ENCODE measurements at places on chromosomes 16 and 17.

GRCh38 chr16:50326835-50327465, 41.8 kb downstream of the BRD7 start:
- no peak for DNase-seq

DNA sequence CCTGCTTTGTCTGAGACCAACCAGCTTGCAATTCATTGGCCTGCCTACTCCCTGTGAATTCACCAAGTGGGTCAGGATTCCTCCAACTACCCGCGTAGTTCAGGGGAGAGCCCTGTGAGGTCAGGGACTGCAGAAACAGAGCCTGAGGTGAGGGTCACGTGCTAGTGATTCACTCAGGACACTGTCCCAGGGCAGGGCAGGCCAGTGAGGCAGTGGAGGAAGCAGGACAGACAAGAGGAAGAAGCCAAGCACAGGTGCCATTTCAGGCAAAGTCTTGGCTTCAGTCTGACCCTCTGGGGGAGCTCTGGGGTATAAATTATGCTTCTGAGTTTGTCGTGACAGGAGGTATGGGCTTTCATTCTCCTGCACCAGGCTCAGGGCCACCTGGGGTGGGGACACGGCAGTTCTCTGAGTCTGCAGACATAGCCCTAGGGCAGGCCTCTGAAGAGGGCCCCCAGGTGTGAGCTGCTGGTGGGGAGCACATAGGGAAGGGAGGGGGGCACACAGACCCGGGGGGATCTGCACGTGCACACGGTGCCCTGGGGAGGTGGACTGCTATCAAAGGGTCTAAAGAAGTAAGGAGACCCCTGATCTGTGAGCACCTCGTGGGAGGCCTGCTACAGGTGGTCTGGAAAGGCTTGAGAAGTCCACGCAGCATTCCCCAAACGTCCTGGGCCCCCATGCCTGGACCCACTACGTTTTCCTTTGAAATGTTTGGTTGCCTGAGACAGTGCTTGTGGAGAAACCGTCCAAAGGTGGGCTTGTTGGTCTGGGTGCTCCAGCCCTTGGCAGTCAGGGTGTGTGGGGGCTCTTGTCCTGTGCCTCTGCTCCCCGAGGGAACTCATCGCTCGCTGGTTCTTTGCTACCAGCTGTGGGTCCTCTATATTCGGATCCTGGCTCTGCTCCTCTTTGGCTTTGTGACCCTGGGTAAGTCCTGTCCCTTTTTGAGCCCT, 46.4 kb downstream of the NKD1 start:
- DNase-seq, result no peak

- no peak for DNase-seq
These were observed 65.4 kb upstream of the ZFHX3 start for GRCh38 chr16:73113336-73113735.

GRCh38 chr17:4160294-4160859, 17.4 kb downstream of the CYB5D2 start:
- DNase-seq, result no peak

DNA sequence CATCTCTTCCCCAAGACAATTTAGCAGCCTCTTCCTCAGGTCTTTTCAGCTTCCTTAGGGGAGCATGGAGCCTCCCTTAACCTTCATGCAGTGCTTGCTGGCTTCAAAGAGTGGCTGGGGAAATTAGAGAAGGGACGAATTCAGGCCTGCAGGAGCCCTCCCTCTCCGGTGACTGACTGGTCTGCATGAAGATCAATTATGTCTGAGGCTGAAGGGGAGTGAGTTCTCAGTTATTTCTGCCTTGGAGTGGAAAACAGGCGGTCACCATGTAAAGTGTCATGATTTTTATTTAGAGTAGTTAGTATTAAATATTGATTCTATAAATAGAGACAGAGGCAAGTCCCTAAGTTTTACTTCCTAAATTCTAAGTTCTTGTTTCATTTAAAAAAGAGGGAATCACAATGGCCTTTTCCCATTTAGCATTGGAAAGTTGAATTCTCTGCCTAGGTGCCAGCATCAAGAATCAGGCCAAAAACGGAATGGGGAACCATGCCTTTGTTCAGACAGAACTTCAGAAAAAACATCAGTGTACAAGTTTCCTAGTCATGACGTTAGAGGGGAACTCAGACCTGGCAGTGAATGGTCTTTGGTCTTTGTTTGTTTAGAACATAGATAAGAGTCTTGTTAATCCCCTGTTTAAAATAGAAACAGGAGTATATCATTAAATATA, 4.4 kb downstream of the GABARAPL2 start:
- DNase-seq, result no peak

- no peak for DNase-seq
These were observed 45.8 kb downstream of the RPA1 start for GRCh38 chr17:1875597-1875996.

DNA sequence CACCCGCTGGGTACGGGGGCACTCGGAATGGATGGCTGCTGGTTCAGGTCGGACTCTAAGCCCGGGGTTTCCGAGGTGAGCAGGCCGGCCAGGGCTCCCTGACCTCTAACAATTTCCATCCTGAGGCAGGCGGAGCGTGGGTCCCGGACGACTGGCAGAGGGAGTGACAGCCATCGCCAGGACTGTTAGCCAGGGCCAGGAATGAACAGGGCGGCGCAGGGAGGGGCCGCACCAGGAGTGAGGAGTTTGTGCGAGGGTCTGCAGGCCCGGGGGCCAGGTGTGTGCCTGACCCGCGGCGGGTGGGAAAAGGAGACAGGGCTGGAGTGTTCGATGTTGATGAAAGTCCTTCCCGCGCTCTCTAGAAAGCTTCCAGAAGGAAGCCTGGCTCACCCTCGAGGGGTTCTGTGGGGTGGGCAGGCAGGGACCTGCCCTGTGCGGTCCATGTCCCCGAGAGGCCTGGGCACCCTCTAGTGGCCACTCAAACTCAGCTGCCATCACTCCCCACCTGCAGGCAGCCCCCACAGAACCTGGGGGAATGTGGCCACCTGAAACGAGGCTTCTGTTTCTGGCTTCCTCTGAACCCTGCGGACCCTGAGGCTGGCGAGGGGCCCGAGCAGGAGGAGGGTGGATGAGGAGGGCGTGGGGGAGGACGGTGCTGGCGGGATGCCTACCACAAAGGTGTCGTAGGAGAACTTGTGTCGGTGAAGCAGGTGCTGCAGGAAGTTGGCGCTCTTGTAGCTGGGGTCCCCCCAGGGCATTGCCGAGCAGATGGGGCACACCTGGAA, 8.2 kb downstream of the RNF166 start:
- DNase-seq, result no peak

GRCh38 chr16:379961-380761, 1.6 kb downstream of the PGAP6 start:
- no peak for DNase-seq

GRCh38 chr17:40541060-40541872, 24.0 kb downstream of the CCR7 start:
- DNase-seq, result no peak

- no peak for DNase-seq
These were observed 142.3 kb downstream of the PMP22 start for GRCh38 chr17:15122857-15123256.

GRCh38 chr16:87172632-87173031, 144.6 kb downstream of the C16orf95 start:
- no peak for DNase-seq

GRCh38 chr16:10678655-10679054, 16.1 kb downstream of the TEKT5 start:
- no peak for DNase-seq

DNA sequence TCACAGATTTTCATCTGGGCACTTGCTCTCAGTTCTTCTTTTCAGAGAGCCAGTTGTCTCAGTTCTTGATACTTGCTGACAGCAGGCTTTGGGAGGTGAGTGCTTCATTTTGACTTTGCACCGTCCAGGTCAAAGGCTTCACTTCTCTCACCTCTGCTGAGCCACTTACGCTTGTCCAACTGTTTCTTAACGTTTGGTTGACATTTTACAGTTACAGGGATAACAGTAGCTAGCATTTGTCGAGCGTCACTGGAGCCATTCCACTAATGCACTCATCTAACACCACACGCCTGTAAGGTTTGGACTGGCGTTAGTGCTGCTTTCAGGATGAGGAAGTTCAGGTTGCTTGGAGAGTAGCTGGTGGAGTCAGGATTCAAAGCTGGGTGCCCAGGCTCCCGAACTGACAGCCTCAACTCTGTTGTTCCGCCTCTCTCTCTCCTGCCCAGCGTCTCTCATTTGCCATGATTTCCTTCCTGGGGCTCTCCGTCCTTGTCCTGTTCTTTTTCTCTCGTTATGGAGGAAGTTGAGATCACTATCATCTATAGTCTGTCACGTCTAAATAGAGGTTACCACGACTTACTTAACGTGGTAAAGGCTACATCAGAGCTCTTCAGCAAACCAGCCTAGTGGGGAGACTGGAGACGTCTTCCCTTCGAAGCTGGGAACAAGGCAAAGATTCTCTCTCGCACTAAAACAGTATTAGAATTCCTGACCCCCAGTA, 220.8 kb downstream of the RPTOR start:
- no peak for DNase-seq

DNA sequence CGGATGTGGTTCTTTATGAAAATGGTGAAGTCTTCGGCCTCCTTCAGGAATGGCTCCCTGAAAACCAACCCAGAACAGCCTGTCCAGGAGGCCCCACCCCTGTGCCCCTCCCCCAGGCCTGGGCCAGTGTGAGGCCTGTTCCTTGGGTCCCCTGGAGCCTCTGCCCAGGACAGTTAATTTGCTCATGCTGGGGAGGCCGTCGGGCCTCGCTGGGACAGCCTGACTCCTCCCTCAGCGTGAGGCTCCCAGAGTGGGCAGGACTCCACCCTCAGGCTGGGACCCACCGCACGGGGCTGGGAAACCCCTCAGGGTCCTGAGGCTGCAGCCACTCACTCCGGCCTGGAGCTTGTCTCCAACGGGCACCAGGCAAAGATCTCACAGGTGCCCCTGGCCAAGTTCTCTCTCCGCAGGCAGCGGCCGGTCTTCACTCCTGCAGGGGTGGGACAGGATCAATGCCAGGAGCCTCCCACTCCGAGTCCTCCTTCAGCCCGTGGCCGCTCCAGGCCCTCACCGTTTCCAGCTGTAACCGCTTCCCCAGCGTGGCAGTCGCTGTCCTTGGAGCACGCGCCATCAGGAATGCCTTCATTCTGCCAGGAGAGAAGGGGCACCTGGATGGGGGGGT, 5.8 kb downstream of the P2RX5 start:
- no peak for DNase-seq

GRCh38 chr17:82666931-82667667, 18.9 kb upstream of the WDR45B start:
- DNase-seq, result no peak

- no peak for DNase-seq
These were observed 932 bp downstream of the ZNF267 start for GRCh38 chr16:31874366-31875111.

GRCh38 chr17:29344201-29344856, 45.8 kb upstream of the TAOK1 start:
- no peak for DNase-seq

- DNase-seq, result no peak
These were observed 99.4 kb downstream of the OR1D5 start for GRCh38 chr17:2964028-2964356.

DNA sequence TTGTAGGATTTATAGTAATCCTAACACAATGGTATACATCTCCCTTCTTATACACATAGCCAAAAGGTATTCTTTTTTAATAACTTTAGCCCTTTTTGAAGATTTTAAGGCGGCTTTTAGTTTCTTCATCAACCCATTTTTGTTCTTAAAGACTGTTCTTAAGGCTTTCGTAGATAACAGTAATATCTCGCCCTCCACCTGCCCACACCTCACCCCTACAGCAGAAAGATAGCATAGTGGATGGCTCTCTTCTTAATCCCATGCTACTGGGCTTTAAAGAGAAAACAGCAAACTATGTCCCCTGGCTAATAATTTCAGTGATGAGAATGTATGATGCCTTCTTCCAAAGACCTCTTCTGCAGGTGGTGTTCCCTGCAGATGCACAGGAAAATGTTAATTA, 8.6 kb downstream of the IGSF6 start:
- DNase-seq, result no peak

GRCh38 chr17:30300818-30301217, 9.1 kb upstream of the BLMH start:
- no peak for DNase-seq

DNA sequence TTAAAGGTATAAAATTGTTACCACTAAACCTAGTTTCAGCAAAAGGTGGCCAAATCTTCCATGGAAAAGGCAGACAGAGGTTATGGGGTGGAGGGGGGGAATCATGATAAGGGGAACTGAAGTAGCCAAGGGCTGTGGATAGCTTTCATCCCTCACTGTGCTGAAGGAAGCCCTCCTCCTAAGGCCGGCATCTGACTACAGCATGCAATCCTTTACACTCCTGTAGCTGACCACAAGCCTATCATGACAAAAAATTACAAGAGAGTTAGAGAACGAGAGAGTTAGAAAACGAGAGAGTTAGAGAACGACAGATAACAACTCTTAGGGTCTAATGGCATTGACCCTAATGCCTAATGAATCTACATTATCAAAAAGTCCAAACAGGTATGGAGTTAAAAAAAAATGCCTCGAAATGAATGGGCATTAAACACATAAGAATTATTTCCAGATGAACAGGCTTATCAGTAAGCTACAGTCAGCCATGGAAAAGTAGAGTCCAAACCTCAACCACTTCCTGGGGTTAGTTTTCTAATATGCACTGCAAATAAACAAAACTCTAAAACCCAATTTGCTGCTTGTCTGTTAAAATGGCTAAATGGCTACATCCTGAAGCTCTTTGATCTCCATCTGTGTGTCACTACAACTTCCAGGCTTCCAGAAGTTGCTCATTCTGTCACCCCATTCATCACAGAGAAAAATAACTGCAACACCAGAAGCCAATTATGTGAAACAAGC, 29.7 kb downstream of the DUSP14 start:
- no peak for DNase-seq

DNA sequence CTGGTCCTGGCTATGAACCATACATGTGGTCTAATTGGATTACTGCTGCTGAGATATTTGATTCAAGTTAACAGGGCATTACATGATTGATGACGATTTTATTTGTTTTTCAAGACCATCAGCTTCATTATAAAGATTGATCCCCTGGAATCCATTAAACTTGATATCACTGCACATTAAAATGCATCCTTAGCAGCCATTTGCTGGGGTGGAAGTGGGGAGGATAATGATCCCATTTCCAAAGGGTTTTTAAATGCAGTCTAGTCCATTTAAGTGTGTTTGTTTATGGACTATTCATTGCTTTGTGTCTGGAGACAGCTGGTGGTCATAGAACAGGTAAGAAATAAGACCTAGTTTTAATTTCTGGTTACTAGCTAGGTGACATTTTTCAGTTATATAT, 40.9 kb downstream of the ADAMTS18 start:
- DNase-seq, result no peak

- DNase-seq, result no peak
These were observed 120.4 kb upstream of the LHX1 start for GRCh38 chr17:36816907-36817288.

GRCh38 chr17:1267471-1267943, 2.7 kb upstream of the BHLHA9 start:
- no peak for DNase-seq

- no peak for DNase-seq
These were observed 242.1 kb upstream of the DYNLRB2 start for GRCh38 chr16:80298676-80299075.

- DNase-seq, result peak; percentile 40
These were observed 32.1 kb upstream of the PRKCB start for GRCh38 chr16:23803591-23804123.

- no peak for DNase-seq
These were observed 96.6 kb downstream of the ENGASE start for GRCh38 chr17:79171188-79171587.

GRCh38 chr17:45164734-45165269, 3.1 kb downstream of the HEXIM2 start:
- DNase-seq, result no peak

Measured in neural crest cell (in vitro differentiated cells).